ENCODE measurements at places on chromosomes 4 and X. TPM values are rescaled to one million over a fixed set of nuclear protein-coding genes. Genes with fewer than 3 reads are reported as not detected.

The USP17L28 gene
- not detected for polyA plus RNA-seq

DNA sequence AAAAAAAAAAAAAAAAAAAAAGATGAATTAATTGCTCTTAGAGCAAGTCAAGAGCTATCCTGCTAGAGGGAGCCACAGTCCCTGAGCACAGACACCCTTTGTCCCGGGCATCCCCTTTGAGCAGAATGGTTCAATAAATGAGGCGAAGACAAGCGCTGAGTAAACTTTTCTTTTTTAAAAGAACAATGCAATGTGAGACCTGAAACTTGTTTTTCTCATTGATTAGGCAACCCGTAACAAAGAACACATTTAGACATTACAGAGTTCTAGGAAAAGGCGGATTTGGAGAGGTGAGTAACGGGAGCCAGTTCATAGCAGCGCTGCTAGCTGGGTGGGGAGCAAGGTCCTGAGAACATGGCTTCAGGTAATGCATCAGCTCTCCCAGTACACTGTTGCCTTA lies 46.1 kb downstream of the GRK4 start:
- no peak overlapping the region for H3K27ac ChIP-seq
- no peaks in the 10 kb centered on the region for H3K36me3 ChIP-seq
- DNase-seq, result peak; percentile 40
- no peaks in the 10 kb centered on the region for H3K4me1 ChIP-seq
- H3K4me3 ChIP-seq, result no peak overlapping the region
- no peaks in the 10 kb centered on the region for H3K27me3 ChIP-seq

GRCh38 chr4:38076153-38076669 lies 116.0 kb downstream of the PTTG2 start:
- H3K36me3 ChIP-seq, result peaks cover 12% of the 10 kb centered on the region
- DNase-seq, result no peak
- no peaks in the 10 kb centered on the region for H3K27me3 ChIP-seq
- no peak overlapping the region for H3K4me3 ChIP-seq

- H3K36me3 ChIP-seq, result no peaks in the 10 kb centered on the region
- H3K4me3 ChIP-seq, result no peak overlapping the region
- H3K4me1 ChIP-seq, result peaks cover 3% of the 10 kb centered on the region
Observed at GRCh38 chr4:36427696-36428095, 146.3 kb downstream of the DTHD1 start.

DNA sequence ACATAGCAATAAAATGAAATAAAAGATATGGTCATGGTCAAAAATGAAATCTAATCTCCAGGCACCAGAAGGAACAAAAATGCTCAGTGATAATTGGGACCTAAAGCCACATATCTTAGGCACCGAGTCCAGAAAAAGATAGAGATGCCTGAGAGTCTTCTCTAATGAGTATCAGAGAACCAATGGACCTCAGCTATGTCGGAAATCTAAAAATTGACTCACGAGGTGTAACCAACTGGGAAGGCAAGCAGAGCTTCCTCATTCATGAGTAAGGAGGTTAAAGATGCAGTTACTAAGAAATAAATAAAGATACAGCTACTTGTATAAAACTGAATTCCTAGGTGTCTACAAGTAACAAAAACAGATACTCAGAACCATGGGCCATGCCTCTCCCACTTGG lies 72.1 kb downstream of the KLHL34 start:
- H3K27ac ChIP-seq, result no peak overlapping the region
- H3K4me1 ChIP-seq, result no peaks in the 10 kb centered on the region
- H3K4me3 ChIP-seq, result no peak overlapping the region
- no peaks in the 10 kb centered on the region for H3K36me3 ChIP-seq
- H3K27me3 ChIP-seq, result no peaks in the 10 kb centered on the region

GRCh38 chrX:54411732-54412131 lies 28.5 kb upstream of the TSR2 start:
- DNase-seq, result no peak
- no peak overlapping the region for H3K4me3 ChIP-seq
- no peaks in the 10 kb centered on the region for H3K4me1 ChIP-seq
- no peaks in the 10 kb centered on the region for H3K36me3 ChIP-seq

DNA sequence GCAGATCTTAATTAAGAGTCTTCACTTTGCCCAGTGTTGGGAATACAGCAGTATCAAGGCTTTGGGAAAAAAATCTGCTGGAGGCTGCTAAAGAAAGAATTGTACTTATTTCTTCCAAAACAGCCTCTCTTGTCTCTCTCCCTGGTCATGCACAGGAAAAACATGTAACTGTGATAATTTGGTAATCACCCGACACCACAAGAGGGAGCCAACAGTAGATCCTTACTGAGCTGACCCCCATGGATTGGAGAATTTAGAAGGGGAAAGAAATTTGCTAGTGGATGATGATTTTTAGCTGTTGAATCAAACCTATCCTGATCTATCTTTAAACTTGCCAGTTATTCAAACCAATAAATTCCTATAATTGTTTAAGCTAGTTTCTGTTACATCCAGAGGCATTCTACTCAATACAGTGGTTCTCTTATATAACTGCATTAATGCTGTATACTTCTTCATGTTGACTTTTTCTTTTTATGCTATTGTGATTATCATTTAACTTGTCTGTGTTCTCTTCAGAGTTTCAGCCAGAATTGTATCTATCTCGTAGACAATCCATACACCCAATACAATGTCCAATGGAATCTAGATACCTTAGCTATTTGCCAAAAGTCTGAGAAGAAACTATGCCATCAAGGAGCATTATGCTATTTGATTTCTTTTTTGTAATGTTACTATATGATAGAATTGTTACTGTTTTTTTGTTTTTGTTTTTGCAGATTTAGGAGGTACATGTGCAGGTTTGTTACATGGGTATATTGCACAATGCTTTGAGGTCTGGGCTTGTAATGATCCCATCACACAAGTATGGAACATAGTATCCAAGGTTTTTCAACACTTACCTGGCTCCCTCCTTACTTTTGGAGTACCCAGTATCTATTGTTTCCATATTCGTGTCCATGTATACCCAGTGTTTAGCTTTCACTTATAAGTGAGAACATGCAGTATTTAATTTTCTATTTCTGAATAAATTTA lies 31.3 kb upstream of the ARHGEF38 start:
- H3K27ac ChIP-seq, result no peak overlapping the region
- DNase-seq, result peak; percentile 40
- H3K27me3 ChIP-seq, result peaks cover under 1% of the 10 kb centered on the region
- no peaks in the 10 kb centered on the region for H3K4me1 ChIP-seq
- no peak overlapping the region for H3K4me3 ChIP-seq
- H3K36me3 ChIP-seq, result no peaks in the 10 kb centered on the region

Data from B cell (primary cell).